Calu3 (cell line): ENCODE measurements at places on chromosomes 7 and 10. TPM values are rescaled to one million over a fixed set of nuclear protein-coding genes. Genes with fewer than 3 reads are reported as not detected.
A peak's percentile ranks its signal among the peaks of the same experiment; 100 is the strongest.

GRCh38 chr7:494906-495305 is 24.7 kb downstream of the PDGFA start:
- H3K27ac ChIP-seq, result no peak overlapping the region
- H3K4me3 ChIP-seq, result no peak overlapping the region
- H3K36me3 ChIP-seq, result no peaks in the 10 kb centered on the region
- DNase-seq, result no peak

GRCh38 chr7:22715969-22716368 is 11.0 kb upstream of the IL6 start:
- H3K27me3 ChIP-seq, result no peaks in the 10 kb centered on the region
- H3K27ac ChIP-seq, result no peak overlapping the region
- H3K36me3 ChIP-seq, result no peaks in the 10 kb centered on the region

DNA sequence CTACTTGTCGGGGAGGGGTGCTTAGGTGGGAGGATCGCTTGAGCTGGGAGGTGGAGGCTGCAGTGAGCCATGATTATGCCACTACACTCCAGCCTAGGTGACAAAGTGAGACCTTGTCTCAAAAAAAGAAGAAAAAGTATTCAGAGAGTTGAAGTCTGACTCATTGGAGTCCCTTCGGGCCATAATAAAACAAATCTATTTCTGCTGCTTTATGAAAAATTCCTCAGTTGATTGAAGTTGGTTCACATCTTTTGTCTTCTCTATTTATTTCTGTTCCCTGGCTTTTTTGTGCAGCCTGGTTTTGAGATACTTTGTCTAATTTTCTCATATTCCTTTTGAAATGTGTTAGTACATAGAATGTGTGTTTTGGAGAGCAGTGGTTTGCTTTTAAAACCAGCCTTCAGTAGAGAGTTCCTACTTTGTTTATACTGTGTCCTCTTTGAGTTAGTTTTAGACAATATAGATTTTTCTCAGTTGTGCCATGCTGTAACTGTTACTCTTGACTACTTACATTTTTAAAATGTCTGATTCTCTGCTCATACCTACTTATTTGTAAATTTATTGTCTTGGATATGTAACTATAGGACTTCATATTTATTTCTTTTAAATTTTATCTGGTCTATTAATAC is 36.7 kb downstream of the LUC7L2 start:
- no peaks in the 10 kb centered on the region for H3K27me3 ChIP-seq
- no peak overlapping the region for H3K27ac ChIP-seq
- no peak overlapping the region for H3K4me3 ChIP-seq
- no peak for DNase-seq

DNA sequence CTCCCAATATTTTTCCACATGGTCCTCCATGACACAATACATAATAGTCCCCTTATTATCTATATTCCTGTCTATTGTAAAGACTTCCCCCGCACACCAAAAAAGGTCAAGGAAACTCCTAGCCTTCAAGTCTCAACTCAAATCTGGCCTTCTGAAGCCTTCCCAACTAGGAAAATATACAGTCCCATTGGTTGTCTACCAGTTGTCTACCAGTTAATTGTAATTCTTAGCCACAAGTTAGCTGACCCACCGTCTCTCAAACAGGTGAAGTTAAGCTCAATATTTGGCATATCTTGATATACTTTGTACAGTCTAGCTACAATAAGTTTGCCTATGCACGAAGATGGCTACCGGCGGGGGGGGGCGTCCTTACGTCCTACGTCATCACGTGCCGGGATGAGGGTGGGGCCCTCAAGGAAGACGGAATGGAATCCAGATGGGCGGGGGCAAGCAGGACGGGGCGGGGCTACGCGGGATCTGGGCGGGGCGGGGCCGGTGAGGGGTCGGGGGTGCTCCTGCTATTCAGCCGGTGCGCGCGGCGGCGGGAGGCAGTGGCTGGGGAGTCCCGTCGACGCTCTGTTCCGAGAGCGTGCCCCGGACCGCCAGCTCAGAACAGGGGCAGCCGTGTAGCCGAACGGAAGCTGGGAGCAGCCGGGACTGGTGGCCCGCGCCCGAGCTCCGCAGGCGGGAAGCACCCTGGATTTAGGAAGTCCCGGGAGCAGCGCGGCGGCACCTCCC is at the start of gene AHR:
AHR (plus strand) TSS at position 551 of the 738 bp plus-strand sequence. CDS start 613 bp downstream, outside the sequence.
- H3K4me1 ChIP-seq, result peaks cover 28% of the 10 kb centered on the region
- peak within 1 kb of the TSS; percentile 85 for H3K4me3 ChIP-seq
- DNase-seq, result peak; percentile 96
- peak within 1 kb of the TSS; percentile 93 for H3K27ac ChIP-seq
- H3K27me3 ChIP-seq, result no peaks in the 10 kb centered on the region

GRCh38 chr10:66394342-66395063 is 531.3 kb upstream of the LRRTM3 start:
- H3K4me1 ChIP-seq, result no peaks in the 10 kb centered on the region
- DNase-seq, result no peak
- H3K27me3 ChIP-seq, result no peaks in the 10 kb centered on the region
- H3K4me3 ChIP-seq, result no peak overlapping the region

GRCh38 chr10:128419466-128420019 is 293.3 kb upstream of the MKI67 start:
- H3K36me3 ChIP-seq, result no peaks in the 10 kb centered on the region
- no peaks in the 10 kb centered on the region for H3K27me3 ChIP-seq
- H3K27ac ChIP-seq, result no peak overlapping the region
- no peak overlapping the region for H3K4me3 ChIP-seq
- no peak for DNase-seq

DNA sequence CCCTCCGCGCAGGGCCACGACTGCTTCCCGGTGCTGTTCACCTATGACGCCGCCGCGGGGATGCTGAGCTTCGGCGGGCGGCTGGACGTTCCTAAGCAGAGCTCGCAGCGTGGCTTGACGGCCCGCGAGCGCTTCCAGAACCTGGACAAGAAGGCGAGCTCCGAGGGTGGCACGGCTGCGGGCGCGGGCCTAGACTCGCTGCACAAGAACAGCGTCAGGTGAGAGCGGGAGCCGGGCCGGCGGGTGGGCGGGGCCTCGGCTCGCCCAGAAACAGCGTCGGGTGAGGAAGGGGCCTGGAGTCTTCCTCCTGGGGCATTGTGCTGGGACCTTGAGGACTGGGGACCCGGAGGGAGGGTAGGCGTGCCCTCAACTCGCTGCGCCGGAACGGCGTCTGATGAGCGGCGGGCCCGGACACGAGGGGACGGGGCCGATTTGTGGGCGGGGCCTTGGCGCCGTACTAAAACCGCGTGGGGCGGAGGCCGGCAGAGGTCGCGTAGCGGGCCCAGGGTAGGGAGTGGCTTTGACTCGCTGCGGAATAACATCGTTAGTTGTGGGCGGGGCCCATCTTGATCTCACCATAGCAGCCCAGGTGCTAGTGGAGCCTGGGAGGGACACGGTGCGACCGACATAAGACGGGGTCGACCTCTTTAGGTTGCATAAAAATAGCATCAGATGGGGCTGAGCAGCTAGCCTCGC is 15.6 kb downstream of the PDAP1 start:
- H3K4me1 ChIP-seq, result no peaks in the 10 kb centered on the region
- H3K36me3 ChIP-seq, result peaks cover 64% of the 10 kb centered on the region
- H3K27ac ChIP-seq, result no peak overlapping the region
- H3K4me3 ChIP-seq, result no peak overlapping the region

Gene PRKCQ
- total RNA-seq, result 0.73 and 1.1 TPM in 2 replicates
